ENCODE measurements at places on chromosomes 12 and 14. TPM values are rescaled to one million over a fixed set of nuclear protein-coding genes. Genes with fewer than 3 reads are reported as not detected.

Gene ABCC9
- not detected for total RNA-seq

Gene RBP5
- not detected for total RNA-seq

Gene AQP2
- not detected for total RNA-seq

Gene KRT4
- 3.9 TPM for total RNA-seq

Gene STAC3
- 0.40 TPM for total RNA-seq

Gene DDN
- total RNA-seq: 0.48 TPM

Gene HCAR1
- total RNA-seq: not detected

Gene OTX2
- total RNA-seq: not detected

Gene TAC3
- total RNA-seq: not detected

Gene ZNF891
- total RNA-seq: 0.46 TPM

Gene NOPCHAP1
- total RNA-seq: 35.4 TPM

Gene TMEM121
- 8.7 TPM for total RNA-seq

Gene ADAM21
- 0.05 TPM for total RNA-seq
